ENCODE measurements at places on chromosomes 13 and 19.

DNA sequence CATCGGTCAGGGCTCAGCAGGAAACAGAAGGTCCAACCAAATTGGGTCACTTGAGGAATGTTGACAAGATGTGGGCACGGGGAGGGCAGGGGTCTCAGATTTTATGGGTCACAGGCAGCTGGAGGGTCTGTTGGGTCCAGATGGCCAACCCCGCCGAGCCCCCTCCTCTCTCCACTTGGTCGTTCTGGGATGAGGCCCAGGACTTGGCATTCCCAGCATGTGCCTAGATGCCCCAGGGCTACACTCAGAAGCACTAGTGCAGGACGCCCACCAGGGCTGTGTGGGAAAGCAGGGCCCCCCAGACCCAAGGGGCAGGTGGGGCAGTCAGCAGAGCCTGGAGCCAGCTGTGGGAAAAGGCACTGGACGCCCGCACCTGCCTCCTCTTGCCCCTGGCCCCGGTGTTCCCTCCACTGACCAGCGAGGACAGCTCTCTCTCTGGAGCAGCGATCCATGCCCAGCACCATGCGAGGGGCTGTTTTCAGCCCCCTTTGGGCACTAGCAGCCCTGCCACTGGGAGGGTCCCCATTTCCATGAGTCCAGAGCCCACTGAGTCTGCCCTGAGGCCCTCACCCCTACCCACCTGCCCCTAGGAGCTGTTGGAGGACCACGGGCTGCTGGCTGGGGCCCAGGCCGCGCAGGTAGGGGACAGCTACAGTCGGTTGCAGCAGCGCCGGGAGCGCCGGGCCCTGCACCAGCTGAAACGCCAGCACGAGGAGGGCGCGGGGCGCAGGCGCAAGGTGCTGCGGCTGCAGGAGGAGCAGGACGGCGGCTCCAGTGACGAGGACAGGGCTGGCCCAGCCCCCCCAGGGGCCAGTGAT, 26.0 kb downstream of the DHX34 start:
- no peak for DNase-seq

GRCh38 chr13:100305398-100305797, 216.5 kb downstream of the PCCA start:
- DNase-seq, result no peak

GRCh38 chr19:7540761-7541474, 5.4 kb downstream of the PNPLA6 start:
- peak; percentile 92 for DNase-seq

- no peak for DNase-seq
Observed at GRCh38 chr13:21882766-21883165, 211.9 kb downstream of the FGF9 start.

GRCh38 chr13:87358319-87358718, 312.9 kb upstream of the SLITRK5 start:
- DNase-seq, result no peak

DNA sequence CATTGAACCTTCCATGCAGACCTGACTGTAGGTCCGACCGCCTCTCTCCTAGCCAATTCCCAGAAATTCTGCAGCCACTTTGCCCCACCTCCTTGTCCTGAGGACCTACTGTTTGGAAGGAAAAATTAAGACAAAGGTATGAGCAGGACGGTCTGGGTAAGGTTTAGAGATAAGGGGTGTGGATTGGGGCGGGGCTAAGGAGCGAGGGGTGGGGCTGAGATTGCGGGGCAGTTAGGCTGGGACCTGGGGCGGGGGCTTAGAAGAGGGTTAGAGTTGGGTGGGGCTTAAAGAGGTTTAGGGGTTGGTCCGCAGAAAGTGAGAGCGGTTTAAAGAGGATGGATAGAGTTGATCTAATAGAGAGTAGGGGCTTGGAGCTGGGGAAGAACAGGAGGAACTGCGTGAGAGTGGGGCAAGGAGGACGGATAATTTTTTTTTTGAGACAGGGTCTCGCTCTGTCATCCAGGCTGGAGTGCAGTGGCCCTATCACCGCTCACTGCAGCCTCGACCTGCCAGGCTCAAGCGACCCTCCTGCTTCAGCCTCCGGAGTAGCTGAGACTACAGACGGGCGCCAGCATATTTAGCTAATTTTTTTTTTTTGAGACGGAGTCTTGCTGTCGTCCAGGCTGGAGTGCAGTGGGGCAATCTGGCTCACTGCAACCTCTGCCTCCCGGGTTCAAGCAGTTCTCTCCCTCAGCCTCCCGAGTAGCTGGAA, 1.7 kb upstream of the ZNF865 start:
- DNase-seq, result no peak

DNA sequence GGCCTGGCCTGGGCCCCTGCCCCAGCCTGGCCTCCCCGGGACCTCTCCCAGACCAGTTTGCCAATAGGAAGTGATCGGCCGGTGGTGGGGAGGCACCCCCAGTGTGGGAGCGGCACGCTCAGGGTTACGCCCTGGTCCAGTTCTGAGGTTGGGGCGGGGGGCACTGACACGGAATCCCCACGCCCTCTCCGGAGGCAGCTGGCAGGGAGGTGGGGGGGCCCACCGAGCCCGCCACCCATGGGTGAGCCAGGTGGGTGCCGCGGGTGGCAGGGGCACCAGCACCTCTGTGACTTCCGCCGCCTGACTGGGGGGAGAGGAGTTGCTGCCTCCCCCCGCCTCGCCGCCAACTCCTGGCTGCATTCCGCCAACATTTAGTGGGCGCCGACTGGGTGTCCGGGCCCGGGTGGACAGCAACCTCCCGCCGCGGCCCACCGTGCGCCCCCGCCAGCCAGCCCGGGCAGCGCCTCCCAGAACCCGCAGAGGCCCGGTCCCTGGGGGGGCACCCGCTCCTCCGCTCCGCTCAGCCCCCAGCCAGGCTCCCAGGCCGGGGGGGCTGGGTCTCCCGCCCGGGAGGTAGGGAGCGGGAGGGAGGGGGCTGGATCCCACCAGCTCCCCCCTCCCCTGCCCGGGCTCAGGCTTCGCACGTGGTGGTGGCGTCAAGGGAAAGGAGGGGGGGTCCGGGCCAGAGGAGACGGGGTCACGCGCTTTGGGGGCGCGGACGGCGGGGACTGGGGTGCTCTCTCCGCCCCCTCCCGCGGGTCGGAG, 2.0 kb downstream of the ZBTB7A start:
- peak; percentile 59 for DNase-seq

GRCh38 chr19:52823676-52824075, 2.2 kb upstream of the ZNF28 start:
- no peak for DNase-seq

DNA sequence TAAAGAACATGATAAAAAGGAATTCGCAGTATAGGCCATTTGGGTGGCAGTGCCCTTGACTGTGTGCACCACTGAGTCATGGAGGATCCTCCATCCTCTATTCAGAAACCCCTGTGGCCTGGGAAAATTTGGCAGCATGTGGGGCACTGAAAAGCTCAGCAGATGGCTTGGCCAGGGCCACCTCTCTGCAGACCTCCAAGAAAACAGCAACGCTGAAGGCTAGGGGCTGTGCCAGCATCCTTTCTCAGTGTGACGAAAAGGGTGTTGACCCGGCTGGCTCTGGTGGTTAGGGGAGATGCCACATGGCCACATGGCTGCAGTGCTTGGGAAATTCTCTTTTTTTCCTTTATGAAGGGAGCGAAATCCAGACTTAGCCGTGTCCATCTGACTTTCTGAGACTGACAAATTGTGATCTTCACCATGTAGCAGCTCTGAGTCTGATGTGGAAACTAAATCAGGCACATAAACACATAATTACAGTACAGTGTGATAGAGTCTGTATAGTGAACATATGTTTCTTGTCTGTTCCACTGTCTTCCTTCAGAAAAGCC, 178.0 kb downstream of the KCTD12 start:
- no peak for DNase-seq

- no peak for DNase-seq
Observed at GRCh38 chr13:74623761-74624160, 489.6 kb upstream of the KLF12 start.

- DNase-seq, result no peak
Observed at GRCh38 chr19:9903336-9903735, 33.0 kb downstream of the OLFM2 start.

- peak; percentile 63 for DNase-seq
Observed at GRCh38 chr19:57648331-57649003, 15.5 kb downstream of the ZNF211 start.

DNA sequence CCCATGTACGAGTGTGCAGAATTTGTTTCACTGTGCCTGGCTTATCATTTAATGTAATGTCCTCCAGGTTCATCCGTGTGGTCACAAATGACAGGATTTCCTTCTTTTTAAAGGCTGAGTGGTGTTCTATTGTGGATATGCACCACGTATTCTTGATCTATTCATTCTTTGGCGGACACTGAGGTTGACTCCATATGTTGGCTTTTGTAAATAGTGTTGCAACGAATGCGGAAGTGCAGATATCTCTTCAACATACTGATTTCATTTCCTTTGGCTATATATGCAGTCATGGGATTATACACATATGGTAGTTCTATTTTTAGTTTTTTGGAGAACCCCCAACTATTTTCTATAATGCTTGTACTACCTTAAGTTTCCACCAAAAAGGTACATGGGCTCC, 13.0 kb downstream of the OR7A5 start:
- no peak for DNase-seq

- DNase-seq, result no peak
Observed at GRCh38 chr13:43368003-43368402, 344.6 kb downstream of the DNAJC15 start.

- no peak for DNase-seq
Observed at GRCh38 chr13:112624602-112625430, 36.9 kb upstream of the TUBGCP3 start.

DNA sequence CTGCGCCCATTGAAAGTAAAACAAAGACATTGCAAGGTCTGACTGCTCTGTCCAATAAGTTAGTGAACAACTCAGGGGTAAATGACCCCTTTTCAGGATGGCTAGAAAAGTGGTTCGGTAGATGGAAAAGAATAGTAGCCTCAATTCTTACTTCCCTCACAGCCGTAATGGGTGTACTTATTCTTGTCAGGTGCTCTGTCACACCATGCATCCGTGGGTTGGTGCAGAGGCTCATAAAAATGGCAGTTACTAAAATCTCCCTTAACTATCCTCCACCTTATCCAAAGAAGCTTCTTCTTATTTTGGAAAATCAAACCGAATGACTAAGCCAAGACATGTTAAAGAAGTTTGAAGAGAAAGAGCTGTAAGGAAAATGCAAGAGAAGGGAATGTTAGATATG, 31.4 kb upstream of the ZNF83 start:
- DNase-seq, result no peak

DNA sequence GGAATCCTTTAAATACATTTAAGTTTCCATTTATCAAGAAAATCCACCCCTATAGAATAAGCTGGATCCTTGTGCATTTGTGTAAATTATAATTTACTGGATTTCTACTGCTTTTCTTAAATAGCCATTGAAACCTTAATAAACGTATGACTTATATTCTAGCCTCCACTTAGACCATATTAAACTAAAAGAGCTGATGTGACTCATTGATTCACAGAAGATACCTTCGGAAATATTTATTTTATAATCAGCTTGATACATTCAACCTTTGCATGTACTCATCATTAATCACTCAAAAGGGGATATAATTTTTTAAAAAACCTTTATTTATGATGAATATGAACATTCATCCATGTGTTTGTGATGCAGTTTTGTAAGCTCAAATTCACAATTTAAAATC, 136.3 kb downstream of the SPRY2 start:
- no peak for DNase-seq

DNA sequence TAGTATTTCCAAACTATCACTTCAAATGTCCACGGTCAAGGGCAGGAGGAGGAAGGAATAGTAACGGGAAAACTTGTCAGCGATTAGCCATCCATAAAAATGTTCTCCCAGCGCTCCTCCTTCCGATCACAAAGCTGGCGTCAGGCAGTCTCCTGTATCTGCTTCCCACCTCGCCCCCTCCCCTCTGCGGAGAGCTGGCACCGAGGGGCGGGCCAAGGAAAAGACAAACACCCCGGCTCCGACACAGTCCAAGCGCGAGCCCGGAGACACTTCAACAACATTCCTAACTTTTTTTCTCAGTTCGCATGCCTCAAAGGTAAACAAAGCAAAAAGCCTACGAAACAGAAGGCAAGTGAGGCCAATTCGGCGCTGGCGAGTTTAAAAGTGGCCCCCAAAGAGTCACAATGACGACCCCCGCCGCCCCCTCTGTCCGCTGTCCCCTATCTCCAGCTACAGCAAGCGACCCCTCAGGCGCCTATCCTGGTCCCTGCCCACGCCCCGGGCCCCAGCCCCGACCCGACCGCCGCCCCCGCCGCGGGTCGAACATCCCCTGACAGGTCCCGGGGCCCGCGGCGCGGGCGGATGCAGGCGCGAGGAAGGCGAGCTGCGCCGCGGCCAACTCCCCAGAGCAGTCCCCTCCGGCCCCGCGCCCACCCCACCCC, 736 bp downstream of the SMAD9 start:
- DNase-seq, result peak; percentile 80

- DNase-seq, result no peak
Observed at GRCh38 chr19:53579518-53579917, 41.6 kb downstream of the ZNF331 start.

- peak; percentile 65 for DNase-seq
Observed at GRCh38 chr19:38769635-38770211, 3.6 kb downstream of the LGALS7 start.

- DNase-seq, result no peak
Observed at GRCh38 chr19:18290302-18291018, 9.0 kb upstream of the JUND start.

- DNase-seq, result no peak
Observed at GRCh38 chr13:46062185-46062584, 9.6 kb upstream of the ZC3H13 start.

GRCh38 chr13:94140511-94140910, 339.0 kb downstream of the DCT start:
- DNase-seq, result no peak

DNA sequence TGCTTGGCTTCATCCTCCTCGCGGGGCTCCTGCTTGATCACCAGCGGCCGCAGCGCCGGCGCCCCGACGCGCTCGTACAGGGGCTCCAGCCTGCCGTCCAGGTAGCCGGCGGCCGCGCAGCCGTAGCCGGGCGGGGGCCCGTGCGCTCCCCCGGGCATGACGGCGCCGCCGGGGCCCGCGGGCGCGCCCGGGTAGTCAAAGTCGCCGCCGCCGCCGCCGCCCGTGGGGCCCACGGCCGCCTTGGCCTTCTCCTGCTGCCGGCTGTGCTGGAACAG, 497 bp downstream of the CEBPA start:
- DNase-seq, result no peak

DNA sequence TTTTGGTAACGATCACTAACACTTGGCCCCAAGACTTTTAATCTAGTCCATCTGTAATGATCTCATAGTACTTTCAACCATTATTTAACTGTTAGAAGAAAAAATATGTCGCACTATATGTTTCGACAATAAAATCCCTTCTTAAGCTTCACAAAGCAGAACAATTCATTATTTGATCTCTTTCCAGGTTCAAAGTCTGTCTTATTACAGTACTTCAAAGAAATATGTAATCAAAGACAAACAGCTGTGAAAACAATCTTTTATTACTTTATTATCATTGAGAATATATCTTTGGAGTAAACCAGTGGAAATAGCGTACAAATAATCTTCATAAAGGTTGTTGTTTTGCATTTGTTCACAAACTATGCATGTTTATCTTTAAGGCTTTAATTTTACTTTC, 93.5 kb downstream of the DACH1 start:
- no peak for DNase-seq

- no peak for DNase-seq
Observed at GRCh38 chr13:110528371-110528770, 33.2 kb downstream of the RAB20 start.

- no peak for DNase-seq
Observed at GRCh38 chr19:16627928-16628182, 149 bp downstream of the MED26 start.

- no peak for DNase-seq
Observed at GRCh38 chr19:47633517-47633916, 24.6 kb downstream of the BICRA start.

GRCh38 chr13:48316826-48317510, 13.4 kb downstream of the RB1 start:
- no peak for DNase-seq
